ENCODE measurements at places on chromosomes 5 and 9.

DNA sequence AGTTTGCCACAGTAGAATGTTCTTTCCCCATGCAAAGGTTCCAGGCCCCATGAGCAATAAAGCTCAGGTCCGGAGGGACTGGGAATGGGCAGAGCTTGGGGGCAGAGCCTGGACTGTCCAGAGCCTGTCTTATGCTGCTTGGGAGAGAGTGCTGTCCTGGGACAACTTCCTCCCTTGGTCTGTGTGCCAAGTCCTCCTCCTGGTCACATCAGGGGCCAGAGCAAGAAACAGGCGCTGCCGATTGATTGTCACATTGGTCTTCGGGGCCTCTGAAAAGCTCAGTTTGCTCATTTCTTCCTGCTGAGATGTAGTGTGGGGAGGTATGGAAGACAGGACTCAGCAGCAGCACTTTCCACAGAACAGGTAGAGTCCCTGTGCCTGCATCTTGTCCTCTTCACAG, 54.0 kb upstream of the FCN1 start:
- no peak for DNase-seq

DNA sequence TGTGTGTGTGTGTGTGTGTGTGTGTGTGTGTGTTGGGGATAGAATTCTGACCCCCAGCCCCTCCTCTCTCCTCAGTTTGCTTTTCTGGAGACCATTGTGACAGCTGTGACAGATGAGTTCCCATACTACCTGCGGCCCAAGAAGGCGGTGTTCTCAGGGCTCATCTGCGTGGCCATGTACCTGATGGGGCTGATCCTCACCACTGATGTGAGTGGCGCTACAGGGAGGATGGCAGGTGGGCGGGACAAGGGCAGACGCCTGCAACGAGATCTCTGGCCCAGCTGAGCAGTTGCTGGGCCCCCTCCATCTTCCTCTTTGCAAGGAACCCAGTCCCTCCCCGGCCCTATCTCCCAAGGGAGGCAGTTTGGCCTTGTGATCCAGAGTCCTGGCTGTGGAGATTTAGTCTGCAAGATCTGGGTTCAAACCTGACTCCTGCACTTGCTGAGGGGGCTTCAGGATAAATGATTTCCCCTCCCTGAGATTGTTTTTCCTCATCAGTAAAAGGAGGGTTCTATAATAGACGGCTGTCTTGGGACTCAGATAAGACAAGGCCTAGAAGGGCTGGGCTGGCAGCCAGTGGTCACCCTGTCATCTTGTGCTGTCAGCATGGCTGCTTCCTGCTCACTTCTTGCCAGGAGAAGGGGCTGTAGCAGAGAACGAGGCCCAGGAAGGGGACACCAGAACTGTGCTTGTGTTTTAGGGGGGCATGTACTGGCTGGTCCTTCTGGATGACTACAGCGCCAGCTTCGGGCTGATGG, 14.1 kb downstream of the SLC6A7 start:
- no peak for DNase-seq

DNA sequence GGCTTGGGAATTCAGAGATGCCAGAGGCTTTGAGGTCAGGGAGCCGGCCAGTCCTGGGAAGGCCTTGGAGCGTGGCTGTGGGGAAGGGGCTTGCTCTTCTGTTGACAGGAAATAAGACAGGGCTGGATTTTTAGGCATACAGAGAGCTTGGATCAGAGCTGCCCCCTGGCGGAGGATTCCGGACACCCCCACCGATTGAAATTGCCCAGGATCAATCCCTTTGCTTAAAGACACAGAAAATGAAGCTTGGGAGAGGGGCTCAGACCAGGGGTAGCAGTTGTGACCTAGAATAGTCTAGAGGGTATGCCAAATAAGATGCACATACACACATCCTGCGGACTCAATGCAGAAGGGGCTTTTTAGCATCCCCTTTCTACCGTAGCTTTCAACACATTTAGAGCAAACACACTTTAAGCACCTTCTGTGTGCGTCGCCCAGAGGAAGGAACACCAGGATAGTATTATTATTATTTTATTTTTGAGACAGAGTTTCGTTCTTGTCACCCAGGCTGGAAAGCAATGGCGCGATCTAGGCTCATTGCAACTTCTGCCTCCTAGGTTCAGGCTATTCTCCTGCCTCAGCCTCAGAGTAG, 1.7 kb upstream of the NTMT1 start:
- DNase-seq: no peak

DNA sequence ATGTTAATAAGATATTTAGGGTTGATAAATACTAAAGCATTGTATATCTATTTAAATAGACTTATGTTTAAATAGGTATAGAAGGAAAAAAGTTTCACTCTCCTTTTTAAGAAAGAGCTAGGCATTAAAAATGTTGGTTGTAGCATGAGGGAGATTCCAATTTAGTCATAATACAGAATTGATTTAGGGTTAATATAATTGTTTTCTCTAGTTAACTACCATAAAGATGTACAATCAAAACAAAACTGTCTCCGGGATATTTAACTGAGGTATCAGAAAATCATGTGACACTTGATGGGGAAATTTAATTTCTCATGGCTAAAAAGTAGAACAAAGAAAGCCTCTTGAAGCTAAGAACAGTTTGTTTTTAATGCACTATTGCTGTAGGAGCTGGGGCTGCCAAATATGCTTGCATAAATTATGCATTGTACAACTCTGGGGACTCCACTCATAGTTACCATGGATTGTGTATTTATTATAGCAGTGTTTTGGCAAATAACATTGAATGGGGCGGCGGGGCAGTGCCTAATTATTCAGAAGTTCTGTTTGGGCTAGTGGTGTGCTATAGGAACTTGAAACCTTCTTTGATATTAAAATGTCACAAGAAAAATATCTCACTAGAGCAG, 44.2 kb downstream of the SMC2 start:
- DNase-seq: no peak

DNA sequence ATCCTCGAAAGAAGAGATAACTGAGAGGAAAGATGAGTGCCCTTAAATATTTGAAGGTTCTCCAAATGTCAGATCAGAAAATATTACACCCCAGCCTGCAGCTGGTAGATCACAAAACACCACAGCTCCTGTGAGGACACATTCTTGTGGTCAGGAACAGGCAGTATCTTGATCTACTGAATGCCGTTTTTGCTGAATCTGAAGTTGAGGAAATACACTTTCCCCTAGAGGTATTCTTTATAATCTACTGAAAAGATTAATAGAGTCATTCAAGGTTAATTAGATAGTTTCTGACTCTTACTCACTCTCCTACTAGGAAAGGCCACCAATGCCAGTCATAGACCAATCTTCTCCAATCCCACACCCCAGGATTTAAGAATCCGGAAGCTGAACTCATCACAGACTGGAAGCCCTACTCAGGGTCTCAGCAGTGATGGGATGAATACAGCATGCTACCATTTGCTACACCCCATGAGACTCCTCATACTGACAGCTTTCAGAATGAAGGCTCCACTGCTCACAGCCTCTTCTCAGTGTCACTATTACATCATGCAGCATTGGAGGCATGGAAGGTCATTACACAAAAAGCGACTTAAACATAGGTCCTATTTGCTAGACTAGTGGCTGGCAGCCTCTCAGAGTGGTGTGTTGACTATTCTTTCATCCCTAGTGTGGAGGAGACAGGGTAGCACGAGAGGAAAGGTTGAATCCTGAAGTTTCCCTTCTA, 143.9 kb upstream of the SLC1A3 start:
- no peak for DNase-seq

DNA sequence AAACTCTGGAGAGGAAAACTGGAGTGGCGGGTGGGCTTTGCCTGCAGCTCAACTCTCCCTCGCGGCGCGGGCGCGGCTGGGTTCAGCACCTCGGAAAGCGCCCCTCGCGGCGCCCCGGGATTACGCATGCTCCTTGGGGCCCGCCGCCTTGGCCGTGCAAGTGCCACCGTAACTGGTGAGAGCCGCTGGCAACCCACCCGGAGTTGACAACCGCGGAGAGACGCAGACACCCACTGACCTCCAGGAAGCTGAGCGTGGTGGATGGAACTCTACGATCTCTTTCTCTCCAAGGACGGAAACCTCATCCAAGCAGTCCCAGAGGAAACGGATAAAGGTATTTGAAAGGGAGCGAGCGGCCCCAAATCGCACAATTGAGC, 194 bp upstream of the RXFP3 start:
- DNase-seq: peak; percentile 21

GRCh38 chr5:124419531-124419930, 326.9 kb downstream of the ZNF608 start:
- DNase-seq: no peak

DNA sequence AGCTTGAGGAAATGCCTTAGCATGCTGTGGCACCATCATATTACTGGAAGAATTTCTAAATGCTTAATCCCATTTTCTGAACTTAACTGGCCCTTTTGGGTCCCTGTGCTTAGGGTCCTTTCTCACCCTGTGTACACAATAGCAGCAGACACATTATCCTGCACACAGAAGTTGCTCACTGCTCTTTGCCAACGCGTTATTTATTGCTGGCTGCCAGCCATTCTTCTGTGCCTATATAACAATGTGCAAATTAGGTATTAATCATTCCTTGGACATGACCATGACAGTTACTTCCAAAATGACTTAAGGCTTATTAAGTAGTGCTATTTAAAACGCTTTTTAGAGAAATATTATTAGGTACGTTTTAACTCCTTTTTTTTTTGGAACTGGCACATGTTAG, 134.7 kb downstream of the FBN2 start:
- no peak for DNase-seq

DNA sequence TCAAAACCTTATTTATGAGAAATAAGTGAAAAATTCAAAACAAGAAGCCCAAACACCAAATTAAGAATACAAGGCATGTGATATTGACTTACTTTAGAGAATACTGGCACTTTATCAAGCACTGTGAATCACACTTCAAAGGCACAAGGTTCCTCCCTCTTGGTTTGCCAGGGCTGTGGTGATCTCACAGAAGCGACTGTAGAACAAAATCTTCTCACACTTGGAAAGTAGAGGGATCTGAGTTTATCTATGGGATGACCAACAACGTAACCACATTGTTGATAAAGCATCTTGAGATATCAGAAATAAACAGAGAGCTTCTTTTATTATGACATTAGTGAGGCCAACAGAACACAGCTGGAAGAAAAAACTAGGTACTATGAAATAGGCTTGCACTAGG, 295.9 kb downstream of the NFIB start:
- DNase-seq: no peak

GRCh38 chr9:83433846-83434245, 104.4 kb downstream of the FRMD3 start:
- no peak for DNase-seq

- no peak for DNase-seq
These were observed 27.7 kb downstream of the PRDM6 start for GRCh38 chr5:123116757-123117156.

- no peak for DNase-seq
These were observed 145.3 kb downstream of the TTLL11 start for GRCh38 chr9:121947775-121948174.

DNA sequence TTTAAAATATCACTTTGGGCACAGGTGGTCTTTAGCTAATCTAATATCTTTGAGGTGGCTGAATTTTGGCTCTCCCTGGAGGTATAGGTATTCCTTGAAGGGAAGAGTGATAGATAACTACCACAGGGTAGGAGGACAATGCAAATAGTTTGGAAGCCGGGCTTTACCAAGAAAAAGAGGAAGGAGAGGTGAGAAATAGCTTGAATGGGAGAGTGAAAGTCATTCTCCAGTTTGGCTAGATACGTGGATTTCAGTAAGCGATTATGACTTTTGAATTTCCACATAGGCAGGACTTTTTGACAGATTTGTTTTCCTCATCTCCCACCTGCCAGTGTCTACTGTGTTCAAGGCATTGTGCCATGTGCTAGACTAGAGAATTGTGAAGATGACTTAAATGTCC, 45.5 kb downstream of the RASA1 start:
- DNase-seq: no peak

GRCh38 chr5:75610201-75610600, 1.1 kb upstream of the ANKDD1B start:
- DNase-seq: no peak

DNA sequence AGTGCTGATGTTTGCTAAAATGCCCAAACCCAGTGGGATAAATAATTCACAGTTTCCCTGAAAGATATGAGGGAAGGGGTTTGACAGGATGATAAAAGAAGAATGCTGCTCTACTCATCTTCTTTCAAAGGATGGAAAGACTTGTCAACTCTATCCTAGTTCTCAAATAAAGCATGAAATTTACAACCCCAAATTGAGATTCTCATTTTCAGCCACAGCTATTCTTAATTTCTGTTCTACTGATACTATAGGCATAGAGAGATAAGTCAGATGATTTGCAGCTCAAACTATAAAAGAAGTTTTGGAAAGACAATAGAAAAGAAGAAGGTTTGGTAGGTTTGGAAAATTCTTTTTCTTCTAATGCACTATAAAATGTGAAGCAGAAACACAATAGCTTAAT, 542.6 kb downstream of the CSNK1G3 start:
- DNase-seq: no peak

GRCh38 chr5:151078490-151079262, 2.2 kb downstream of the TNIP1 start:
- no peak for DNase-seq

GRCh38 chr5:173835131-173835530, 53.0 kb upstream of the CPEB4 start:
- no peak for DNase-seq

- no peak for DNase-seq
These were observed 280.3 kb upstream of the TUT7 start for GRCh38 chr9:86634501-86634900.

DNA sequence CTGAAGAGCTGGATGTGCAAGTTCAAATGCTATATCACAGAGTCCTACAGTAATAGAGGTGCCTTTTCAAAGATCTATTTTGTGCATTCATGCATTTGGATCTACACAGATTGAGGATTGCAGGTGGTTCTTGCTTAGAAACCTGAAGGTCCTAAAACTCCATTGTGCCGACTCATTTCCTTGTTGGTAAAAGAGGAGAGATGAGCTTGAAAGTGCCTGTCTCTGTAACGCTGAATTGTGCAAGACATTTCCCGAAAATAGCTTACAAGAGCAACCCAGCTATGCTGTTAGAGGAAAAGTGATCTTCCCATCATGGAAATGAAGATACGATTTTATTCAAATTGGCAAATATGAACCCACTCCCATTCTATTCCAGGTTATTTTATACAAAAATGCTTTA, 110.7 kb upstream of the CXCL14 start:
- DNase-seq: no peak

DNA sequence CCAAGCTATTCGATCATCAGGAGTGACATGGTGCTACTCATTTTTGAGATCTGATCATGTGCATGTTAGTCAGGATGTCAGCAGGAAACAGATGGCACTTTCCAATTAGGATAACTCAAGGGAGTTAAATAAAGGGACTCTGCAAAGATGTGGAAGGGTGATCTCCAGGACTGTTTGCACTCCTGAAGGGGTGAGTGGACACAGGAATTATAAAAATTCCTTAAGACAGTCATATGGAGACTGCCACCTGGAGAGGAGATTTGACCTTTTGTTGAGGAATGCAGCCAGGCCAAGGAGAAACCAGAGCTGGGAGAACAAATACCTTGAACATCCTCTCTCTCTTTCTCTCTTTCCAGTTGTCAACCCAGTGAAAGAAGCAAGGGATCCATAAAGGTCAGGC, 189.1 kb downstream of the GABRG2 start:
- DNase-seq: no peak

- no peak for DNase-seq
These were observed 126.9 kb downstream of the TLE1 start for GRCh38 chr9:81562231-81563019.

All from prostate gland (tissue), 2 donors.